Pulmonary artery endothelial cell (primary cell): ENCODE measurements at places on chromosomes 16 and 17. TPM values are rescaled to one million over a fixed set of nuclear protein-coding genes. Genes with fewer than 3 reads are reported as not detected.

DNA sequence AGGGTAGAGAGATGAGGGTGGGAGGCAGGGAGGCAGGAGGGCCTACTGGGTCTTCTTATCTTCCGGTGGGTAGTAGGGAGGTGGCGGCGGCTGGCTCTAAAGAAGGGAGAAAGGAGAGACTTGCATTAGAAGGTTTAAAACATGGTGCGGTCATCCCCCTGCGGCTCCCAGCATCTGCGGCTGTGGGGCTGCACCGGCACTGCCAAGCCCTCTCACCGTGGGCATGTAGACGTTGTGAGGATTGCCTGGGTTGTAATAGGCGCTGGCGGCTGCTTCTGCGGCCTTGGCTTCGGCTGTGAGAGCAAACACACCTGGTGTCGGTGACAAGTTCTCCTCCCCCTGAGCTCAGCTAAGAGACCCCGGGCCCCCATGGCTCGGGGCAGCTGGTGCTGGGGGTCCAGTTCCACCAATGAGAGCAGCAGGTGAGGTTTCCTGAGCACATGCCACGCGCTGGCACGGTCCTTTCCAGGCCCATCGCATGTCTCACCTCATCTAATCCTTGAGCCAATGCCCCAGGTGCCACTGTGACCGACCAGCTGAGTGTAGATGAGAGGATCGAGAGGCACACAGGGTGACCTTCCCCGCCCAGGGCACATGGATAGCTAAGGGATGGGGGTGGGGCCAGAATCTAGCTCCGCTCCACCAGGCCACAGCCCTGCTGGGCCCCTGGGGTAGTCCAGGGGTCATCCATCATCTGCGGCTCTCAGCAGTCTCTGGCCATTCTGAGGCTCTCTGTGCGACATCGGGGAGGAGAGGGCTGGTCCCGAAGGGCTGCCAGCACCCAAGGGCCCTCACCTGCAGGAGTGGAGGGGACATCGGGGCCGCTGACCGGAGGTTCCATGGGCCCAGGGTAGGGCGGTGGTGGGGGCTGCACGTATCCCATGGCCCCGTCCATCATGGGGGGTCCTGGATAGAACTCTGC is 2.7 kb upstream of the UNC13D start:
- no peak for DNase-seq

GRCh38 chr17:27295945-27296344 is 2.0 kb downstream of the WSB1 start:
- DNase-seq = no peak

The TBCD gene
- total RNA-seq = 39.0 and 77.0 TPM in 2 replicates

DNA sequence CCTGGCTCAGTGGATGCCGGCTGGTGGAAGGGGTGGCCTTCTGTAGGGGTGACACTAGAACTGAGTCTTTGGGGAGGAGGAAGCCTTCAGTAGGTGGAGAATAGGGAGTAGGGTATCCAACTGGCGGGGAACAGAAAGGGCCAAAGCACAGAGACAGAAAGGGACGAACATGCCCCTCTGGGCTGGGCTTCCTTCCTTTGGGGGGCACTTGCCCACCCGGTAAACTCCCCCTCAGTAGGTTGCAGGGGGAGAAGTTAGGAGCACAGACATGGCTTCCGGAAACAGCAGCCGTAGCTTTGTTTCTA is 774 bp downstream of the ENGASE start:
- no peak for DNase-seq

The C16orf86 gene
- total RNA-seq = 2.6 and 3.7 TPM in 2 replicates

The PLD2 gene
- total RNA-seq = 25.6 and 32.3 TPM in 2 replicates

- no peak for DNase-seq
These were observed 2.8 kb upstream of the HOXB13 start for GRCh38 chr17:48731355-48731754.

The FSCN2 gene
- total RNA-seq = 0.35 and 0.66 TPM in 2 replicates

The TSPOAP1 gene
- not detected in 2 replicates for total RNA-seq

DNA sequence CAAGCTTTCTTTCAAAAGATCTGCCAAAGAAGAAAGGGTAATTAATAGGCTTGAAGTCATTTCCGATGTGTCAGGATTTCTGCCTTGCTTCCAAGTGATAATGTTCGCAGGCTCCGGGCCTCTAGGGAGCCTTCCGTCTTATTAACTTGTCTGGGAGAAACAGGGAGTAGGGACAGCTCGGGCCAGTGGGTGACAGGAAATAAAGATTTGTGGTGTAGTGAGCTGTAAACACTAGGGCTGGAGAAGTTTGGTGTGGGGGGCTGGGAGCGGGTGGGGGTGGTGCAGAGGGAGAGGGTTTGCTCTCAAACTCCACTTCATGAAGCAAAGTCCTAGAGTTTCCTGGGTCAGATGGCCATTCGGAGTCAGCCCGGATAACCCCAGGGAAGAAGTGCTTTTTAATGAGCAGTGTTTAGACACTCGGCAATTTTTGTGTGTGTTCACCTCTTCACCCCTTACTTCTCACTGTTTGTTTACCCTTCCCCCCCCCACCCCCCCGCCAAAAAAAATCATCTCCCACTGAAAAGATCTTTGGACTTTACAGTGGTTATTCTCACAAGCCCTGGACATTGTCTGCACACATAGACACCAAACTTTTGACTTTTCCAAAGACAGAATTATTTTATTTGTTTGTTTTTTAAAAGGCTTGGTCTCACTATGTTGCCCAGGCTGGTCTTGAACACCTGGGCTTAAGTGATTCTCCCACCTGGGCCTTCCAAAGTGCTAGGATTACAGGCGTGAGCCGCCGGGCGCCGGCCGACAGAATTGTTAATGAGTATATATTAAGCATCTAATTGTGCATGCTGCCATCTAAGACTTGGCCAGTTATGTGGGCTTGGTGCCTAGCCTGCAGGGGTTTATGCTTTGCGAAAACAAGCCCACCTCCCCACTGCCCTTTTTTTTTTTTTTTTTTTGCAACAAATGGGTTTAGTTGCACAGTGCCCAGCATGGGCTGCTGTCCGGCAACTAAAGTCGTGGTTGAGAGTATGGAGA is 196.4 kb downstream of the CCDC182 start:
- no peak for DNase-seq

The SDR42E1 gene
- total RNA-seq = 0.40 and 3.3 TPM in 2 replicates

GRCh38 chr16:73846007-73846330 is 450.6 kb upstream of the PSMD7 start:
- no peak for DNase-seq

The C17orf78 gene
- total RNA-seq = not detected in 2 replicates

GRCh38 chr16:20859699-20860098 is 40.5 kb downstream of the DCUN1D3 start:
- no peak for DNase-seq

DNA sequence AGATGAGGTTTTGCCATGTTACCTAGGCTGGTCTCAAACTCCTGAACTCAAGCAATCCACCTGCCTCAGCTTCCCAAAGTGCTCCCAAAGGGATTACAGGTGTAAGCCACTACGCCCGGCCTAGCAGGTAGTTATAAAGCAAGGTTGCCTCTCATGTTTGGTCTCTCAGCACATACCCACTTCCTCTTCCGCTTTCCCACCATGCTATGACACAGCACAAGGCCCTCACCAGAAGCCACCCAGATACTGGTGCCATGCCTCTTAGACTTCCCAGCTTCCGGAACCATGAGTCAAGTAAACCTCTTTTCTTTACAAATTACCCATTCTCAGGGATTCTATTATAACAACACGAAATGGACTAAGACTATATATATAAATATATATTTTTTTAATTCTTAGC is 143.6 kb downstream of the COPRS start:
- no peak for DNase-seq

GRCh38 chr17:7711051-7711755 is 6.2 kb downstream of the EFNB3 start:
- no peak for DNase-seq

The MT1H gene
- total RNA-seq = not detected in 2 replicates

The SNRNP25 gene
- total RNA-seq = 29.2 and 40.9 TPM in 2 replicates

GRCh38 chr17:2369039-2369438 is 31.7 kb downstream of the SGSM2 start:
- DNase-seq = no peak

GRCh38 chr17:15431196-15431595 is 36.2 kb downstream of the CDRT4 start:
- no peak for DNase-seq

- DNase-seq = no peak
These were observed 16.5 kb downstream of the SCNN1B start for GRCh38 chr16:23318639-23319038.

- no peak for DNase-seq
These were observed 31.1 kb downstream of the CDH1 start for GRCh38 chr16:68768175-68768574.

DNA sequence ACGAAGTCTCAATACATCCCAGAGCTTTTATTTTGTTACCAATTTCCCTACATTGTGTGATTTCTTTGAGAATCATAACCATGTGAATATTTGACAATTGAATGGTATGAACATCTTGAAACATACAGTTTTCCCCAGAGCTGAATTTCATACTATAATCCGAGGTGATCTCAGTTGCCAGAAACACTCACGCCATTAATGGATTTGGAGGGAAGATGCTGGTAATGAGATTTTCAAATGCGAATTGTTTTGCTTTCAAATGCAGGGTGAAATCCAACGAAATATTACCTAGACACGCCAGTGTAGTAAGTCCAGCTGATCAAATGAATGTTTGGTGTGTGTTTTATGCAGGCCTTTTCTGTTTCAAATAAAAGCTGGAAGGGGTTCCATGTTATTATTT is 277.8 kb upstream of the CDH5 start:
- DNase-seq = no peak

The ADAD2 gene
- total RNA-seq = not detected in 2 replicates

DNA sequence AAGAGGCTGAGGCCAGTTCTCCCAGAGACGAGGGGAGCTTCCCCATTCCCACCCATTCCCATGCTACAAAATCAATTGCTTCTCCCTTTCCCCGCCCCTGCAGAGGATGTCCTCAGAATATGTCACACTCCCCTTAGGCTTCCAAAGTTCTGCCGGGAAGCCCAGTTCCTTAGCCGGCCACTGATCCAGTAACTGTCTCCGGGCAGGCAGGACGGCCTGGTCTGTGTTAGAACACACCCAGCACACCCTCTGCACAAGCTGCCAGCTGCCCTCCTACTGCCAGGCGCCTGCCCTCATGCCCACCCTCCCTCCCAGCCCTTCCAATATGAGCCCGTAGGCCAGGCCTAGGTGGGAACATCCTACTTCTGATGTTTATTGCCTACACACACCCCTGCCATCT is 31.1 kb downstream of the SGSM2 start:
- DNase-seq = no peak

DNA sequence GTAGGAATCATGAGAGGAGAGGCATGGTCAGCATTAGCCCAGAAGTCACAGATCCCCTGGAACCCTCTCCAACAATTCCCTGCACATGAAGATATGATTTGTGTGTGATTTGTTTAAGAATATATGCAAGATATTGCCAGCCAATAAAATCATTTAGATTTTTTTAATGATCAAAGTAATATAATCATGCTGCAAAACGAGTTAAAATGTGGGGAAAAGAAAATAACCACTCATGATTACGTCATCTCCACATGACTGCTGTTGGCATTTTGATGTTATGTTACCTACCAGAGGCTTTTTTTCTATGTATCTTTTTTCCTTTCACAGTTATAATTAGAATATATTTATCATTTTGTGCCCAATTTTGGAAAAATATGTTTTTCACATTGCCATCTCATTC is 22.4 kb downstream of the SLC35G3 start:
- DNase-seq = no peak

GRCh38 chr17:17297217-17297616 is 6.0 kb upstream of the NT5M start:
- DNase-seq = no peak

DNA sequence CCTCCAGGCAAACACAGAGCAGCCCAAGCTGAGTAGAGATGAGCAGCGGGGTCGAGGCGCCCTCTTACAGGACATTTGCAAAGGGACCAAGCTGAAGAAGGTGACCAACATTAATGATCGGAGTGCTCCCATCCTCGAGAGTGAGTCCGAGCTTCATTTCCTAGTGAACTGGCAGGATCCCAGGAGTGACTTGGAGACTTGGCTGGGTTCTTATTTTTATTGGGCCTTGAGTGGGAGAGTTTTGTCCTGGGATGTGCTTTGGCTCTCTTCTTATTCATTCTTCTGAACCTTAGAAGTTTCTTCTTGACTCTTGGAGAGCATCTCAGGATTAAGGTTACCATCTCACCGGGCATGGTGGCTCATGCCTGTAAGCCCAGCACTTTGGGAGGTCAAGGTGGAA is 27.2 kb upstream of the CDC6 start:
- DNase-seq = no peak

The CES4A gene
- 0.59 and 0.85 TPM in 2 replicates for total RNA-seq

The UMOD gene
- not detected in 2 replicates for total RNA-seq

- no peak for DNase-seq
These were observed 12.0 kb upstream of the CRK start for GRCh38 chr17:1467898-1468492.

The FADS6 gene
- not detected in 2 replicates for total RNA-seq

DNA sequence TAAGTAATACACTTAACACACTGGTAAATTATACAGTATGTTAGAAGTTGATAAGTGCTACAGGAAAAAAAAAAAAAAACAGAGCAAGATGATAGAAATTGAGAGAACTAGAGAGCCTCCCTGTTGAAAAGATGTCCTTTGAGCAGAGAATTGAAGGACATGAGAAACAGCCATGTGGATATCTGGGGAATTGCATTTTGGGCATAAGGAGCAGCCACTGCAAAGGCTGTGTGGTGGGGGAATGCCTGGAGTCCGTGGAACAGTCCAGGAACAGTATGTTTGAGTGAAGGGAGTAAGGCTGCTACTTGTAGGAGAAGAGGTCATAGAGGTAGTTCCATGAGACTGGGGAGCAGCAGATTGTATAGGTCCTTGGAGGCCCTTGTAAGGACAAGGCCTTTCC is 178.4 kb downstream of the FTO start:
- DNase-seq = no peak

DNA sequence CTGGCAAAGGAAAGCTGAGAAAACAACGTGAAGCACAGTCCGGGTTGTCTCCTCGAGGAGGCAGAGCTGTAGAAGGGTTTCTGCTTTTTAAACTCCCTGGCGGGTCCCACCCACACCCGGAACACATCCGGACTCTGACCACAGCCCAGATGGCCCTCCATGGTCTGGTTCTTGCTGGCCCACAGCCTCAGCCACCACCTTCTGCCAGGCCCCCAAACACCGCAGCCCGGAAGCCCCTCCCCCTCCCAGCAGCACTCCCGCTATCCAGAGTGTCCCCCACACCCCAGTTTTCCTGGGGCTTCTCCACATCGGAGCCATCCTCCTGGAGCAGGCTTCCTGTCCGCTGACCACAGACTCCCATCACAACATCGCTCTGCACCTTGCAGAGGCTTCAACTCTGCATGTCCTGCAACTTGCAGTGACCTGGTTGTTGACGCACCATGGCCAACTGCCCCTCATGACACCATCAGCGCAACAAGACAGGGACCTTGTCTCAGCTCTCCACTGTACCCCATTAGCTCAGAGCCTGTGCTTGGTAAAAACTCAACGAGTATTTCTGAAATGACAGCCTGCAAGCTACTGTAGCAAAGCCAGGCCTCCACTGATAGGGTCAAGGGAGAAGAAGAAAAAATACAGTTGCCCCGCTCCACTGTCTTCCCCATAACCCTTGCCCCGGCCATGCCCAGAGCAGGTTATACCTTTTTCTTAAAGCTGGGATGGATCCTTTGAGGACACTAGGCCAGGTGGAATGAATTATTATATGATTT is 129.8 kb downstream of the C16orf78 start:
- no peak for DNase-seq

GRCh38 chr16:51731160-51731559 is 580.1 kb upstream of the SALL1 start:
- no peak for DNase-seq

- no peak for DNase-seq
These were observed 13.5 kb upstream of the DHRS13 start for GRCh38 chr17:28916302-28916934.

The MNT gene
- 3.1 and 3.2 TPM in 2 replicates for total RNA-seq

- no peak for DNase-seq
These were observed 72.7 kb downstream of the SDR42E1 start for GRCh38 chr16:81938326-81939163.

GRCh38 chr16:88600539-88600896 is 30.3 kb downstream of the ZC3H18 start:
- no peak for DNase-seq

The ARHGAP44 gene
- total RNA-seq = 0.28 and 0.53 TPM in 2 replicates

The MILR1 gene
- total RNA-seq = 3.3 and 4.6 TPM in 2 replicates
